NCI-H2081 treated with DMSO at 0.1 percent for 48 hours (cell line): ENCODE measurements at places on chromosomes 5 and 9.
A peak's percentile ranks its signal among the peaks of the same experiment; 100 is the strongest.

GRCh38 chr5:97986069-97986468 is 787.4 kb upstream of the RGMB start:
- DNase-seq: no peak

GRCh38 chr5:169945831-169946261 is 34.4 kb downstream of the INSYN2B start:
- DNase-seq: no peak

DNA sequence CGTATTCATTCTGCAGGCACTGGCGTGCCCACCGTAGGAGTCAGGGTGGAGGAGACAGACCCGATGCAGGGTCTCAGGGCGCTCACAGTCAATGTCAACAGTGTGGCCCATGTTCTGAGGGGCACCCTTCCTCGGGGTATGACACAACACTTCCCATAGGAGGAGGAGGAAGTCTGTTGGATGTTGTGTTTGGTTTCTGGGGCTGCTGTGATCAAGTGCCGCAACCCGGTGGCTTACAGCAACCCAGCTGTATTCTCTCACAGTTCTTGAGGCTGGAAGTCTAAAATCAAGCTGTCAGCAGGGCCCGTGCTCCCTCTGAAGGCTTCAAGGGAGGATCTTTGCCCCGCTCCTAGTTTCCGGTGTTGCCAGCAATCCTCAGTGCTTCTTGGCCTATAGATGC is 5.6 kb upstream of the HNRNPAB start:
- DNase-seq: no peak

- no peak for DNase-seq
Measured at GRCh38 chr5:109656829-109657228, 32.9 kb upstream of the MAN2A1 start.

DNA sequence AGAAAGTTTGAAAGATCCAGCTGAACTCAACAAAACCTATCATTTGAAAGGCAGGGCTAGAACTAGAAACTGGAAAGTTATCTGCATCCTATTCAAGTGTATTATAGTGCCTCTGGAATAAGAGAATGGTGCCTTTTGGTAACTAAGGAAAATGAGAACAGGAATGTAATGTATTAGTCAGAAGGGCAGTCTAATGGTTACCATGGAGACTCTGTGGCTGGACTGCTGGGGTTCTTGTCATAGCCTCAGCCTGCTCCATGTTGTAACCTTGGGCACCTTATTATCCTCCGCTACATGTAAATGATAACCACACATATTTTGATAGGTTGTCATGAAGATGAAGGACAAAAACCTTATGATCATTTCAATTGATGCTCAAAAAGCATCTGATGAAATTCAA is 24.6 kb upstream of the IFNB1 start:
- no peak for DNase-seq

- no peak for DNase-seq
Measured at GRCh38 chr5:38448568-38449350, 107.7 kb downstream of the LIFR start.

- DNase-seq: no peak
Measured at GRCh38 chr9:98442541-98442940, 187.1 kb upstream of the TBC1D2 start.

- no peak for DNase-seq
Measured at GRCh38 chr5:166963596-166963995, 1327.8 kb upstream of the WWC1 start.

DNA sequence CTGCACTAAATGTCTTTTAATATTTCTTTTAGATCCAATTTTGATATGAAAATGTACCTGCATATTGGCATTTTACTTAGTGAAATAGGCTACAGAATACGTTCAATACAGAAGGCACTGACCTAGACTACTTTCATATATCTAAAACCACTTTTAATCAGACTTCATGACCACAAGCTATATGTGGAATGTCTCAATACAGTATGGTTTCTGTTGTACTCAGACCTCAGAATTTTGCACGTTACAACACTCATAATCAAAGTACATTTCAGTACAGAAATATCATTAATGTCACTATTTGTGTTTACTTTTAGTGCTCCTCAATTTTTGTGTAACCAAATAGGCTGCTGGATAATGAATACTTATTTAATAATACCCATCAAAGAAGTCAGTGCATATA is 74.8 kb downstream of the MEF2C start:
- DNase-seq: no peak

- DNase-seq: no peak
Measured at GRCh38 chr9:87006956-87007355, 59.6 kb upstream of the GAS1 start.

- DNase-seq: no peak
Measured at GRCh38 chr9:82987370-82988189, 75.4 kb downstream of the RASEF start.

- DNase-seq: no peak
Measured at GRCh38 chr5:67857502-67857901, 358.1 kb upstream of the PIK3R1 start.

DNA sequence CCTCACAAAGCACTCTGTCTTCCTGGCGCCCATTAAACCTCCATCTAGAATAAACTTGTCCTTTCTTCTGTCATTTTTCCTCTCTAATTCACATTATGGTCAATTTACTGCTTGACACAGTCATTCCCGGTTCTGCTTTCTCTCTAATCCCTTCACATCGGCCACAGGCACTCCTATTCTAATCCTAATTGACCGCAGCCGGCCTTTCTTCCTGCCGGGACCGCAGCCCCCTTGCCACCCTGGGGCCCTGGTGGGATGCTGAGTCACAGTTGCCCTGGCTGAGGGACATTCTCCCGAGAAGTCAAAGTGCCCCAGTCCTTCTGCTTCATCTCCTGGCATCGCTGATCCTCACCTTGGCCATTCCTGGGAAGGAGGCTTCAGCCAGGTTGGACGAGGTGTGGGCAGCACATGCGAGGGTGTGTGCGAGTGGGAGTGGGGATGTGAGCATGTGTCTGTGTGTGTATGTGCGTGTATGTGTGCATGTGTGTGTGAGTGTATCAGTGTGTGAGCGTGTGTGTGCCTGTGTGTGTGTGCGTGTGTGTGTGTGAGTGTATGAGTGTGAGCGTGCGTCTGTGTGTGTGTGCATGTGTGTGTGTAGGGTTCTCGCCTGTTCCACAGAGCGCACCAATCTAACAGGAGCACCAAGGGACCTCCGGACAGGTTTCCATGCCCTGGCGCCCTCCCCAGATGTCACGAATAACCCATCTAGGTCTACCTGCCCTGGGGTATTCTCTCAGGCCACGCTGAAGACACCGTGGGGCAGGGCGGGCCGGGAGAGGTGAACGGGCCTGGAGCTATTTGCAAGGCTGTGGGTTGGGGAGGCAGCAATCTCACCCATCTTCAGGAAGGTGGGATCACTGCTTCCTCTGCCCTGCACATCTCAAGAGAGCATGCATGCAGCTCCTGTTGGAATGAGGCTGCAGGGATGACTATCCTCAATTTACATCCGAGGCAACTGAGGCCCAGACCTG is 191.2 kb downstream of the PAX5 start:
- no peak for DNase-seq

GRCh38 chr9:29456940-29457339 is 1883.7 kb upstream of the C9orf72 start:
- no peak for DNase-seq

DNA sequence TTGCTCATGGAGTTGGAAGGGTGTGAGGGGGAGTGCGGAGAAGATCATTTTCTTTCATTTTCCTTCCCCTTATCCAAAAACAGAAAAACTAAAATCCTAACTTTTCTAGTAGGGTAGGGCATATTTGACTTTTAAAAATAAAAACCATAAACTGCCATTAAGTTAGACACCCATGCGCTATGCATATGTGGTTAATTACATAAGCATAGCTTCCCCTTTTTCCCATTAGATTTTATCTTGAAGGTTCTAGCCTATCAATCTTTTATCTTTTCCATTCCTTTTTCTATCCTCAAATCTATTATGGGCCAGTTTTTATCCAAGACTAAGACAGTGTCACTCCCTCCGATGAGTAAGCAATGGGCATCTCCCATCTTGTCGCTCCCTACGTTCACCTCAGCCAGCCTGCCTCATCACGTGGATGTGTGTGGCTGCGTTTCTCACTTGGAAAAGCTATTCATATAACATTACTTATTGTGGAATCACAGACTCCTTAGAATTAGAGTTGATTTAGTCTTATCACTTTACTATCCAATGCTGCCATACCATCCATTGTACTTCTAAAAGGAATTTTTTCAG is 49.2 kb downstream of the PCSK5 start:
- DNase-seq: no peak

DNA sequence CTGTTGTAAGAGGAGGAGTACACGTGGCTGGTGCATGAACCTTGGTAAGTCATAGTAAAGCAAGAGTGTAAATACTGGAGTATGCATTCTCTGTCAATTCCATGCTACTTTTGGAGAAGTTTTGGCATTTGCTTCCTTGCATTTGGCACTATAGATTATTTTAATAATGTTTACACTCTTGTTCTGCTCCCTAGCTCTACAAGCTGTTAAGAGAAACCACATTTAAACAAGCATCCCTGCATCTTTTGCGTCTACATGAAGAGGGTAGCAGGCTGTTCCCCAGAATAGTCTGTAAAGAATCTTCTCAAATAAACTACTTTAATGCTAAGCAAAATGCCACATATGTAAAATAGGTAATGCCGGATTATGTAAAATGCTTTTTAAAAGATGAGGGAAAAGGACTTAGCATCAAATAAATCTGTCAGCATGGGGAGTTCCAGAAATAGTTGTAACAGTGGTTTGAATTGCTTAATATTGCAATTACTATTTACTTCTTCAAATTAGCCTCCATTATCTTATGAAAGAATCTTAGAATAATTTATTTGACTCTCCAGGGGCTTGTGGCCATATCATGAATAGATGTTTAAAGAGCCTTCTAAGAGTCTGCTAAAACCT is 2127.3 kb upstream of the WWC1 start:
- no peak for DNase-seq

- no peak for DNase-seq
Measured at GRCh38 chr5:160318409-160318808, 6.0 kb upstream of the CCNJL start.

DNA sequence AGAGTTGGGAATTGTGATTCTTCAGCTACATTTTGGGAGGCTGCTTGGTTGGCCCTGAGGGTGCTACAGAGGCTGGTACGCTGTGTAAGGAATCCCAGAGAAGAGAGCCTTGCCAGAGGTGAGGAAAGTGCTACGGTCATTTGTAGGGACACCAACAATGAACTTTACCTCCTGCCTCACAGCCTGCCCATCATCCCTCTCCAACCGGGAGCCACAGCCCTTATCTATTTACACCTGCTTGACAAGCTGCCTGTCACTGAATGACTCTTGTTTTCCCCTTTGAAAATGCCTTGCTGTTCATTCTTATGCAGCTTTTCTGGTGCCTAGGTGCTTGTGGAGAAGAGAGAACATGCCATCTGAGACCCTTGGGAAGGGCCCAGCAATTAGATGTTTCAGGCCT is 110.8 kb downstream of the PCSK1 start:
- no peak for DNase-seq

DNA sequence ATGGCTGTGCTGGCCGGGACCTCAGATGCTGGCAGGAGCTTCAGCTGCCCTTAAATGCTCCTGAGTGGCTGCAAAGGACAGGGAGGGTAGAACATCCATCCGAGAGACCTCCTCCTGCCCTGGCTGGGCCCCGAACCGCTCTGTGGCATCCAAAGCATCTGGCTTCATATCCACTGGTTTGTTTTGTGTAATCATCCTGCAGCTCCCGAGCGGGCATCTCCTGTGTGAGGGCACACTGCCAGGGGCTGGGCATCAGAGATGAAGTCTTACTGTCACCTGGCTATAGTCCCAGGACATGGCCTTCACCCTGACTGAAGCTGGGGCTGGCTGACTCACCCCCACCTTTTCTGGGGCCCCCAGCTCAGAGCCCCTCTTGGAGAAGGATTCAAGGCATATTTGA is 18.5 kb upstream of the NTNG2 start:
- DNase-seq: no peak

DNA sequence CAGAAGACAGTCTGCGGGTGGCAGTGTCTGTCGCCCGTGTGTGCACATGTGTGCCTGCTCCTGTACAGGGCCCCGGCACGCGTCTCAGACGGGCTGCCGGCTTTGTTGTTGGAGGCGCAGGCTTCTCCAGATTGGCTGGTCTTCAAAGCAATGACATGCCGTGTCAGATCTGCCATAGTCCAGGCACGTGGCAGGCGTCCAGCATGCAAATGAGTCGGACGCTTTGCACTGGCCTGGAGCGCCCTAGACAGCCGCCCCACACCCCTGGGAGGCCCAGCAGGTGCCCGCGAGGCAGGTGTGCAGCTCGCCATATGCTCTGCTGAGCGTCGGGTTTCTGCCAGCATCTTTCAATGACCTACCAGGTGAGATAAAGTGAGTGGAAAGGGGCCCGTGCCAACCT is 71.5 kb downstream of the GADD45G start:
- DNase-seq: peak; percentile 95

GRCh38 chr5:36279054-36279698 is 22.5 kb downstream of the RANBP3L start:
- no peak for DNase-seq

GRCh38 chr9:134029248-134030226 is 4.3 kb downstream of the BRD3OS start:
- no peak for DNase-seq

- no peak for DNase-seq
Measured at GRCh38 chr9:109903515-109904138, 123.6 kb downstream of the PALM2AKAP2 start.

GRCh38 chr9:134358662-134359319 is 32.5 kb downstream of the RXRA start:
- DNase-seq: no peak

- DNase-seq: no peak
Measured at GRCh38 chr5:56739990-56740389, 75.4 kb upstream of the MAP3K1 start.

DNA sequence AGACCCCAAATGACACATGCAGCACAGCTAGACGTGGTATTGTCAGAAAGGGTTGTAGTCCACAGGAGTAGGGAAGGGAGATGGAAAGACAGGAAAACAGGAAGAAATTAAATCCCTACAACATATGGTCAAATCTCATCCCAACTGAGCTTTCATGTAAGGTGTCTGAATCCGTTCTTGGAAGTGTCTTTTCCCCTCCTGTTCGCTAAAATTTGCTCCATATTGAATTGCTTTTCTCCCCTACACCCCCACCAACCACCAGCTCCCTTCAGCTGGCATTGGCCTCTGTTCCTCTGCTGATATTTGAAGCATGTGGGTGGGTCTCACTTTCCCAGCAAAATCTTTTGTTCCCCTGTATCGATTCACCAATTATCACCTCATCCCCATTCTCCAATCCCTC is 376.2 kb upstream of the WWC1 start:
- DNase-seq: no peak

DNA sequence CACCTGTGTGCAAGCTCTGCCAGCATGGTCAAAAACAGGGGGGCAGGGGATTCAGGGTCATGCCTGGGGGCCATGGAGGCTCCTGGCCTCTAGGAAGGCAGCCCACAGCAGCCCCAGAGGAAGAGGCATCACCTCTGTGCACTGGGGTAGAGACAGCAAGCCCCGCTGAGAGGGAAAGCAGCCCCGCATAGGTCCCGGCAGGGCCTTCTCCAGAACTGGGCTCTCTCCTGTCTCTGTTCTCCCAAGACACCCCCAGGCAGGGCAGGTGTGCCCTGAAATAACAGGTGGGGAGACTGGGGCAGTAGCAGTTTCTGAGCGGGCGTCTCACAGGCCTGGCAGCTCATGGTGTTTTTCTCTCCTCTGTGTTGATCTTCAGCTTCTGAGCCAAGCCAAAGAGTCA is 279.1 kb downstream of the HSPA4 start:
- DNase-seq: no peak
